Thoracic aorta (tissue), 2 donors: ENCODE measurements at places on chromosomes 6 and 20. TPM values are rescaled to one million over a fixed set of nuclear protein-coding genes. Genes with fewer than 3 reads are reported as not detected.

The MCCD1 gene
- total RNA-seq: not detected

The ISM1 gene
- 20.4 TPM for total RNA-seq

The ASF1A gene
- total RNA-seq: 7.7 TPM

The C6orf120 gene
- total RNA-seq: 30.0 TPM

The GTSF1L gene
- total RNA-seq: not detected

The TTK gene
- total RNA-seq: not detected

The GRM1 gene
- total RNA-seq: not detected

The SEL1L2 gene
- total RNA-seq: not detected

The FAM184A gene
- 0.54 TPM for total RNA-seq

The ANKRD66 gene
- total RNA-seq: not detected

- no peak for DNase-seq
Measured at GRCh38 chr6:72922401-72922800, 300.5 kb downstream of the KCNQ5 start.

- no peak for DNase-seq
Measured at GRCh38 chr6:169853196-169854082, 102.0 kb downstream of the ERMARD start.

DNA sequence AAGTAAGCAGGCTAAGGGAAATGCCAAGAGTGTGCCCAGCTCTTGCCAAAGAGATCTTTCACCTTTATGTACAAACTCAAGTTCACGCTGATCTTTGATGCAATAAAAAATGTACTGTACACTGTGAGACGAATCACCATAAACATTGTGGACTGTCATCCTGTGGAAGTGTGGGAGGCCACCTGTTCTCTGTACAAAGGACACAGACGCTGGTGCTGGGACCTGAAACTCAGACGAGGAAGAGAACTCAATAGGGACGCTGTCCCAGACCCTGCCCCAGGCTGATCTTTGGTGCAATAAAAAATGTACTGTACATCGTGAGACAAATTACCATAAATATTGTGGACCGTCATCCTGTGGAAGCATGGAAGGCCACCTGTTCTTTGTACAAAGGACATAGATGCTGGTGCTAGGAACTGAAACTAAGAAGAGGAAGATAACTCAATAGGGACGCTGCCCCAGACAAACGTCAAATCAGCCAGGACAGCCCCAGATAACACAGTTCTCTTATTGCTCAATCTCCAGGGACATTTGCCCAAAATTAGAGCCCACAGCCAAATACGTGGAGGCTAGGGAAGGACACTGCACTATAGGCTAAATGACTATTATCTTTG is 312.7 kb upstream of the SGK1 start:
- DNase-seq: no peak

DNA sequence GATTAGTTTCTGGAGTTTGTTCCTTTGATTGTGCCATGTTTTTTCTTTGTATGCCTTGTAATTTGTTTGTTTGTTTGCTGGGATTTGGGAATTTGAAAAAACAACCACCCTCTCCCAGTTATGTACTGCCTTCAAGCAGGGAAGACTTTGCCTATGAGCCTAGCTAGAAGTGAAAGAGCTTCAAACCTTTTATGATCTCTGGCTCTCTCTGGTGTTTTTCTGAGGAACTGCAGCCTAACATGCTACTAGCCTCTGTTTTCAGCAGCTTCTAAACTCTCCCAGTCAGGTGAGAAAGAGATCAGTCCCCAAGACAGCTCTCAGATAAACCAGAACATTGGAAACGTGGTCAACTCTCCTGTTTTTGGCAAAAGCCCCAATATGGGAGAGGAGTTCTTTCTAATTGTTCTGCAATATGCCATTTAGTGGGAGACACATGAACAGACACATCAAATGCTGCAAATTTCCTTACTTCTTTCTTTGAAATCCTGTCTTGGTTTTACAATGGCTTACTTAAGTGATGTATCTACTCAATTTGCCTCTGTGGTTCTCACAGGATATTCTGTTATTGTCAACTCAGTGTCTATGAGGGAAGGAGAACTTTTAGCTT is 58.9 kb upstream of the SERINC1 start:
- DNase-seq: no peak
